ENCODE measurements at places on chromosomes 3 and 15.

DNA sequence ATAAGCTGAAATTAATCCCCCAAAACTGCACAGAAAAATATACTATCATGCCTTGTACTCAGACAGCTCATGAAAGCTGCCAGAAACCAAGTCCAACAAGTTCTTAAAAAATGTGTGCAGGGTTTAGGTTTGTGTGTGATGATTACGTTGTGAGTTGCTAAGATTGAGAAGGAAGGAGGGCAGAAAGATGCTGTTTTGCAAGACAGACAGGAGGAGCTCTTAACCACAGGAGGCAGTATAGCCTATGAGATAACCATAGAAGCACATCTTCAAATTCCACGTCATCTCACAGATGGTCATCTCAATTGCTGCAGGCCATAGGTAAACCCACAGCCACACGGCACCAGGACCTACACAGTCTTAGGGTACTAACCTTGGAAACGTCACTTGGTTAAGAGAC, 191.9 kb downstream of the STT3B start:
- no peak for DNase-seq

- DNase-seq, result peak; percentile 73
Observed at GRCh38 chr3:177705976-177706823, 508.9 kb upstream of the TBL1XR1 start.

GRCh38 chr3:52623234-52623792, 62.4 kb downstream of the PBRM1 start:
- no peak for DNase-seq

DNA sequence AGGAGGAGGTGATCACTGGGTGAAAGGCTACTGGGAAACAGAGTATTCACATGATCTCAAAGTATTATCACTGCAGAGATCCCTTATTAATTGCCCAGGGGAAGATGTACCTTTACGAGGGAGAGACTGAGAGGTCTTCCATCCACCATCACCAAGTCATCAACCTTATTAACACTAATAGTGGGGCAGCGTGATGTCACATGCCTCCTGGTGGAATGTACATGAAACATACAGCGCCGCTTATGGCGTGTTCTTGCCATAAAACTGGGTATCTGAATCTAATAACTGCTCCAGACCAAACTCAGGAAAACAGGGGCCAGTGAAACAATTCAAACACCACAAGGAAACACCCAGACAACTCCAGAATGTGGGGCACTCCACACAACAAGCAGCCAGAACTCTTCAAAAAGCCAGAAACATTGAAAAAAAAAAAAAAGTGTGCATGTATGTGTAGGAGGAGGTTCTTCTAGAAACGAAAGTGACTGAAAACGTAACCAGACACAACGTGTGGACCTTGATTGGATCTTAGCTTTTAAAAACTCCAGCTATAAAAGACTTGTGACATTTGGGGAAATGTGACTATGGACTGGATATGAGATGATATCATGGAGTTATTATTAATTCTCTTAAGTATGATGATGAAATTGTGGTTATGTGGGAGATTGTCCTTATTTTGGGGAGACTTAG, 4.6 kb downstream of the STIMATE start:
- DNase-seq, result no peak

DNA sequence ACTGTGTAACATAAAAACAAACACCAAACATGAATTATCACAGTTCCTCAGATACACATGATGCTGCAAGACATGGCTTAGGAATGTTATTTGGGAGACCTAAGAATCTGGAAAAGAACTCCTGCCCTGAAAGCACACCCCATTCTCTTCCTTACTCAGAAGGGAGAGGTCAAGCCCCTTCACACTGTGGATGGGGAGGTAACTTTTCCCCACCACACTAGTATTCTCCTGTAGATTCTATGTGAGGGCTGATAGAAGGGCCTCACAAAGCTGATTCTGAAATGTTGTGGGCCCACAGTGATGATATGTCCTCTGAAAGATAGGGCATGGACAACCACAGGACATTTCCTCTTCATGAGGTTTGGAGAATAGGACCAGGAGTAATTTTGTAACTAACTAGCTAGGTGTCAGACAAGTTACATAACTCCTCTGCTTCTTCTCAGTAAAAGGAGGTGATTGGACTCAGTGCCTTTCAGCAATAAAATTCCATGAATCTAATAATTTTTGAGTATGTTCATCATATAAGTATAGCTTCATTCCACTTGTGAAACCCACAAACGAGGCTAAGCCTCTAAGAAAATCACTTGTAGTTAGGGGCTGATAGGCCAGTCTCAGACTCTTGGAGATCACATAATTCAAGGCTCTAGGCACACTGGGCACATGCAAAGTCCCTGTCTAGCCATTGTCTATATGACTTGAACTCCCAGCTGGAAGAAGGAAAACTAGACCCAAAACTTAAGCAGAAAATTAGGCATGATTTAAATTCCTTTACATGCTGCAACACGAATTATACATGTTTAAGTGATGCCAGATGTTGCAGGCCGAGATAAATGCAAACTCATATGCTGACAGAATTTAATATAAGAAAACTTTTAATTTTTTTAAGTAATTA, 7.5 kb downstream of the PTX3 start:
- no peak for DNase-seq

DNA sequence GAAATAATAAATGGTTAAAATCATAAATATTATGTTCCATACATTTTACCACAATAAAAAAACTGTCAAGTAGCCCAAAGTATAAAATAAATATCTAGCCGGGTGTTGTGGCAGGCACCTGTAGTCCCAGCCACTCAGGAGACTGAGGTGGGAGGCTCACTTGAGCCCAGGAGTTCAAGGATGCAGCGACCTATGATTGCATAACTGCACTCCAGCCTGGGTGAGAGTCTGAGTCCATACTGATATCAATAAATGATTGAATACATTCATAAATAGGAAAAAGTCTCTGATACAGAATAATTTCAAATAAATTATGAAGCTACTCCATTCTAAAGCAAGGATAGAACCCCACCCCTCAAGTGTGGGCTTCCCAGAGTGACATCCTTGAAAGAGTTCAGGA, 68.5 kb upstream of the GATA2 start:
- no peak for DNase-seq

GRCh38 chr3:142586803-142587406, 8.4 kb upstream of the ATR start:
- DNase-seq, result peak; percentile 38

DNA sequence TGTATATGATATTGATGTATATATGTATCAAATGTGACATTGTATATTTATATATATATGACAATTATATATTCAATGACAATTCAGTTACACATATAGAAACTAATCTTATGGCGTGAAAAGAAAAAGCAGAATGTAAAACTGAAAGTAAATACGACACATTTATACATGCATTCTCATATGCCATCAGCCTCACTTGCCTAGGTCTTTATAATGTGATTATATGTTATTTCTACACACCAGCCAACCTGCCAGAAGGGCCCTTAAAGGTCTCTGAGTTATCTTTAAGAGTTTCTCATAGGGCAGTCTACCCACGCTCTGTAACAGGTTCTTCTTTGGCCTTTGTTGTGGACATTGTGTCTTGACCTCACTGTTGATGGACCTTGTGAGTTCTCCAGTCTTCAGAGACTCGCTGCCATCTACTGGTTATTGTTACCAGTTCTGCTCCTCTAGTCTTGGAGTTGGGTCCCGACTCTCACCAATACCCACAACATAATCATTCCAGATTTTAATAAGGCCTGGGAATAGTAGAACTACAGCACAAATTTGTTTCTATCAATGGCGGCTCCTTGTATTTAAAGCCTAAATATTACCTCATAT, 371.5 kb upstream of the GOLIM4 start:
- DNase-seq, result no peak

GRCh38 chr15:89039142-89039541, 49.1 kb upstream of the ABHD2 start:
- no peak for DNase-seq

GRCh38 chr3:37321377-37321781, 147.0 kb upstream of the LRRFIP2 start:
- no peak for DNase-seq

- DNase-seq, result no peak
Observed at GRCh38 chr15:52808996-52809395, 18.9 kb upstream of the ONECUT1 start.

DNA sequence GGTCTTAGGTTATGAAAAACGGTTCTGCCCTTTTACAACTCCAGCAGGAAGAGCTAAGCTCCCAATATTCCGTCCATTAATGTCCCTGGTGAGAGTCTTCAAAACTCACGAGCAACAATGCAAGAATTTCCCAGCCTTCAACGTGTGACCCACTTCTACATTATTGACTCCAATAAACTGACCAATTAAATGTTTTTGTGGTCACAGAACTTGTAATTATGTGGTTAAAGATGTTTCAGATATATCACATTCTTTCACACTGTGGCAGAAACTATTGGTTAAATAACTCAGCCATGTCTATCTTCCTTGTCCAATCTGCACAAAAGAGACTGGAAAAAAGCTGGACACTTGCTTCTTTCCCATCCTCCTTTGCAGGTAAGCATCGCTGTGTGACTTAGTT, 286.6 kb upstream of the ADAMTS9 start:
- no peak for DNase-seq

DNA sequence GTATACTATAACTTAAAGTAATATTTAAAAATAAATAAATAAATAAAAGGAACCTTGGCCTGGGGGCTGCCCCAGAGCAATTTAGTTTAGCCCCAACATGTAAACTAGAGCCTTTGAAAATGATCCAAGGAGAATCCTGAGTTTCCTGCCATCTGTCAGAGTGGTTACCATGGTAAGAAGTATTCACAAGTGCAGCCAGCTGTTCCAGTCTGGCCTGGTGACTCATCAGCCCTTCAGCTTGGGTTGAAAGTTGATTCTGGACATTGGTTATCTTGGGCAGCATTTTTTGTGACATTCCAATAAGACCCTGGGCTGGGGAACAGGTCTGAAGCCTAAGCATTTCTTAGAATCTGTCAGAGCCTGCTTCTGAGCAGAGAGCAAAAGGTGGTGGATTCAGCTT, 72.7 kb upstream of the LRTM1 start:
- DNase-seq, result peak; percentile 61

- DNase-seq, result no peak
Observed at GRCh38 chr15:34837246-34838016, 42.1 kb upstream of the ACTC1 start.

GRCh38 chr3:115627180-115628074, 4.1 kb downstream of the GAP43 start:
- no peak for DNase-seq

- no peak for DNase-seq
Observed at GRCh38 chr3:151593928-151594327, 133.1 kb upstream of the IGSF10 start.

- no peak for DNase-seq
Observed at GRCh38 chr15:31214864-31215489, 111.7 kb upstream of the KLF13 start.

GRCh38 chr3:51535146-51536019, 3.1 kb upstream of the RAD54L2 start:
- DNase-seq, result no peak

Data from right hindlimb (tissue), 1 donor.